ENCODE measurements at places on chromosomes 2 and 18.
A peak's percentile ranks its signal among the peaks of the same experiment; 100 is the strongest.

GRCh38 chr2:232927793-232928550 is 57.9 kb downstream of the SNORC start:
- DNase-seq, result peak; percentile 90

- no peak for DNase-seq
Observed at GRCh38 chr2:159562248-159562647, 54.1 kb downstream of the BAZ2B start.

GRCh38 chr2:228613133-228613850 is 431.8 kb upstream of the SPHKAP start:
- DNase-seq, result no peak

- DNase-seq, result no peak
Observed at GRCh38 chr18:73733806-73734314, 413.8 kb downstream of the FBXO15 start.

- DNase-seq, result no peak
Observed at GRCh38 chr2:96402591-96402990, 67.0 kb downstream of the NCAPH start.

DNA sequence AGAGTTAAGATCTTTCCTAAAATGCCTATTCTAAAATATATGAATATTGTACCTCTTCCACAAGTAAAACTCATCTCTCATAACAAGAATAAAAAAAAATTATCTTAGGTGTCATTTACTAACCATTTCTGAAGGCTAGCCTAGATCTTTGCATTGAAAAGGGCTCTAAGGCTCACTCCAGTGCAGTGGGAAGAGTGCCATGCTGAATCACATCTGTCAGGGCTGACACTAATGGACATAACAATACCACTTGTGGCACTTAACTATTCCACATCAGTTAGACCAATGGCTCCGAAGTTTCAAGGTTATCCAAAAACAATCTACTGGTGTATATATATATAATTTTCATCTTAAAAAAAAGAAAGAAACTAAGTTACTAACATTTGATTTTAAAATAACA is 130.2 kb downstream of the EXOC6B start:
- DNase-seq, result no peak

- DNase-seq, result no peak
Observed at GRCh38 chr18:28728891-28729290, 552.0 kb upstream of the CDH2 start.

- peak; percentile 34 for DNase-seq
Observed at GRCh38 chr18:57436191-57436964, 1.2 kb downstream of the ONECUT2 start.

GRCh38 chr2:25294573-25295462 is 46.9 kb downstream of the DNMT3A start:
- DNase-seq, result no peak

- no peak for DNase-seq
Observed at GRCh38 chr2:232075080-232075479, 113.6 kb downstream of the DIS3L2 start.
